ENCODE measurements at places on chromosomes 16 and 17.

DNA sequence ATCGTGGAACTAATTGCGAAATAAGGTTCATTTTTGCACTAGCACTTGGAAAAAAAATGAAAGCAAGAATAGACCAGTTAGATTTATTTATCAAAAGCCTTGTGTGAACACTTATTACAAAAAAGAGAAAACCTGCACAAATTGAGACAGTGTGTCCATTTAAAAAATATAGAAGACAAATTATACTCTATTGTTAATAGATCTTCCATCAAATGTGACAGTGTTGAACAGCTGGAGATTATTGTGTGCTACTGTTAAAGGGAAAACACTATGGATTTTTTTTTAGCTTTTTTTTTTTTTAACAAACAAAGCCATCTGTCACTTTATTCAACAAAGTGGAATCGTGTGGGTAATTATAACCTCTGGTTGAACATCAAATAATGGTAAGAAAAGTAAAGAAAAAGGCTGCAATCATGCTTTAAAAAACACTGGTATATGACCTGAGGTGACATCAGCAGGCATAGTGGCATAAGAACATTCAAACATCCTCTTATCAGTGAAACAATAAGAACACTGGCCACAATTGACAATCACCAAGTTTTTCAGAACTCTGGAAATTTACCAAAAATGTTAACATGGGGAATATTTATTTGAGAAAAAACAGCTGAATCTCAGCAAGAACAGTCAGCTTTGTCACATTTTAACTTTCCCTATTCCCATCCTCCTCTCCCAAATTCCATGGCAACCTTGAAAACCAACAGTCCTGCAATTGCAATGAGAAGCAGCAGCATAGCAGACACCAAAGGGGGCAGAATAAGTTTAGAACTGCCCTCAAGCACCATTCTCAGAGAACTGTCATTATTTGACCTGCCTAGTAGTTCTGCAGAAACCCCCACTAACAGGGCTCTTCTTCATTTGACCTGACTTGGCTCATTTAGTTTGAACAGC is 442.3 kb upstream of the MON1B start:
- no peaks in the 10 kb centered on the region for H3K27me3 ChIP-seq
- no peak overlapping the region for H3K27ac ChIP-seq
- H3K4me1 ChIP-seq, result no peaks in the 10 kb centered on the region

- no peak overlapping the region for H3K27ac ChIP-seq
- H3K27me3 ChIP-seq, result peaks cover 2% of the 10 kb centered on the region
These were observed 43.0 kb upstream of the TANGO6 start for GRCh38 chr16:68800257-68800875.

DNA sequence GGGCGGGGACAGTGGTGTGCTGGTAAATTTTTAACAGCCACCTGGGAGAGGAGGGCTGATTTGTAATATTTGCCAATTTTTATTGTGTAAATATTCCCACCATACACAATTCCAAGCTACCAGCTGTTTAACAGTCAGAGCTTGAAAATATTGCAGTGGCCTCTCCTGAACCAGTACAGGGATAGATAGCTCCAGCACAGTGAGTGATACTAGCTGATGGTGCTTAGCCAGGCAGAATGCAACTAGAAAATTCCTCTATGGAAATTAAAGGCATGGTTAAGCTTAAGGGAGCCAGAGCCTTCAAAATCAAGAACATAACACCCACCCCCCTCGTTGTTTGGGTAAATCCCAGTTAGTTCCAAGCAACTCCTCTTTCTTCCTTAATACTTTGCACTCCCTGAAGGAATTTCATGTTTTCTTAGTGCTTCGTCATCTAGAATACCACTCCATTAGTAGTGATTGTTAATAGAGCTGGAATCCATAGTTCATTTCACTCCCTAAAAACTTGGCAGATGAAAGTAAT is 96.6 kb downstream of the CYB561 start:
- H3K27me3 ChIP-seq, result no peaks in the 10 kb centered on the region
- H3K36me3 ChIP-seq, result peaks cover 2% of the 10 kb centered on the region
- DNase-seq, result no peak
- no peak overlapping the region for H3K27ac ChIP-seq

DNA sequence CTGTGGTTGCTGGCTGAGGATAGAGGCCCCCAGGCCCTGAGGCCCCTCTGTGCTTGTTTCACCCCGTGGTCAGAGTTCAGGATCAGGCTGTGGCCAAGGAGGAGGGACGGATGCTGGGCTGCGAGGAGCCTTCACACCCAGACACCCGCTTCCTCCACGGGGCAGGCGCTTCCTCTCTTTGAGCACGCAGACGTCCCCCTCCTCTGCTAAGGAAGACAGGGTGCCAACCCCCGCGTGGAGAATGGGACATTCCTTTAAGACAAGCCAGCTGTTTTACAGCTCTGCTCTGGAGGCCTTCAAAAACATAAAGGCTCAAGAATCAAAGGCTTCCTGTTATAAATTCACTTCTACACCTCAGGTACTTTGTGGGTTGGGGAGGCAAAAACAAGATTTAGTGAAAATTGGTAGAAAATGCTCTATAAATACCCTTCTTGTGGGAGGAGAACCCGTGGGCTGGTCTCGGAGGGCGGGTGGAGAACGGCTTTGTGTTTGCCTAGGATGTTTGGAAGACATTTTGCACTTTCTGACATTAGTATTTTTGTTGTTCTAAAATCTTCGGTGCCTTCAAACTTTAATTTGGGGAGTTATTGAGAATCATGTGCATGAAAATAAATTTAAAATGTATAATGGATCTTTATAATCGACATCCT is 60.8 kb upstream of the FOXF1 start:
- peaks cover 4% of the 10 kb centered on the region for H3K27me3 ChIP-seq
- H3K36me3 ChIP-seq, result no peaks in the 10 kb centered on the region
- no peak for DNase-seq
- no peak overlapping the region for H3K27ac ChIP-seq
- H3K4me1 ChIP-seq, result peaks cover 7% of the 10 kb centered on the region
- H3K4me3 ChIP-seq, result no peak overlapping the region

DNA sequence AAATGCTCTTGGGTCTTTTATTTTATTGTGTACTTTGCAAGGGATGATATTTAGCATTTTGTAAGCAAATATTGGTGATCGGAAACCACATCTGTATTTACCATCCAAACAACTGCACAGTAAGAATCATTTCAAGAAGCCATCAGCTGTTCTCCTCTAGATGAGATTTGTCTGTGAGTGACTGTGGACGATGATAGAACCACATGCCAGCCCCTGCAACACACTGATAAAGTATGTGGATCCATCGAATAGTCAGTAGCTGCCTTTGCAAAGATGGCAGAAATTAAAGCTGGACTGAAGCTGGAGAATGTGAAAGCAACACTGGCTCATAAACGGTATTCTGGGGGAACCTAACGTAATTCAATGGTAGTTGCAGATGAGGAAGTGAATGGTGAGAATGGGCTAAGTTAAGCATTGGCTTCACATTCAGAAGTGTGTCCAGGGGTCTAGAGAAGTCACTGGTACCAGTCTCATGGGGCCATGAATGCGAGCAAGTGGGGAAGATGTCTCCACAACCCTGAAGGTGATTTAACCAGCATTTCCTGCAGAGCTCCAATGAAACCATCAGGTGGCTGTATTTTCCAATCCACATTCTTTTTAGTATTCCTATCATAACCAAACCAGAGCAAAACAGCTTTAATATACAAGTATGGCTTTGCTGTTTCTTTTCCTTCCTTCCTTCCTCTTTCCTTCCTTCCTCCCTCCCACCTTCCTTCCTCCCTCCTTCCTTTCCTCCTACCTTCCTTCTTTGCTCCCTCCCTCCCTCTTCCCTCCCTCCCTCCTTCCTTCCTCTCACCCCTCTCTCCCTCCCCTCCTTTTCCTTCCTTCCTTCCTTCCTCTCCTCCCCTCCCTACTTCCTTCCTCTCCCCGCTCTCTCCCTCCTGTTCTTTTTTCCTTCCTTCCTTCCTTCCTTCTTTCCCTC is 169.4 kb downstream of the ABCA8 start:
- H3K36me3 ChIP-seq, result no peaks in the 10 kb centered on the region
- H3K4me1 ChIP-seq, result no peaks in the 10 kb centered on the region
- H3K4me3 ChIP-seq, result no peak overlapping the region
- peaks cover 29% of the 10 kb centered on the region for H3K27me3 ChIP-seq

DNA sequence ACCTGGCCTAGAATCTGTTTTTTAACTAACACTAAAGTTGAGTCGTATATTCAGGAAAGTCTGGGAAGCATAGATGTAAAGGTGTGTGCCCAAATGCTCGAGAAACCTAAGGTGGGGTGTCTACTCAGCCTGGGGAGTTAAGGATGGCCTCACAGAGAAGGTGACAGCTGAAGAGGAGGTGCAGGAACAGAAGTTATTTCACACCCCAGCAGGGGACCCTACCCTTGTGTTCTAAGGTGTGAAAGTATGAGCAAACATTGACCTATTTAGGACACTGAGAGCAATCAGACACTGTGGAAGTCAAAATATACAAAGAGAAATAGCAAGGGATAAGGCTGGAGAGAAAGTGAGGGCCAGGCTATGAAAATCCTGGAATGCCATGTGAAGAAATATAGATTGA is 49.0 kb upstream of the DHX40 start:
- H3K36me3 ChIP-seq, result no peaks in the 10 kb centered on the region
- peaks cover 10% of the 10 kb centered on the region for H3K27me3 ChIP-seq
- H3K4me1 ChIP-seq, result peaks cover 2% of the 10 kb centered on the region
- H3K27ac ChIP-seq, result no peak overlapping the region

DNA sequence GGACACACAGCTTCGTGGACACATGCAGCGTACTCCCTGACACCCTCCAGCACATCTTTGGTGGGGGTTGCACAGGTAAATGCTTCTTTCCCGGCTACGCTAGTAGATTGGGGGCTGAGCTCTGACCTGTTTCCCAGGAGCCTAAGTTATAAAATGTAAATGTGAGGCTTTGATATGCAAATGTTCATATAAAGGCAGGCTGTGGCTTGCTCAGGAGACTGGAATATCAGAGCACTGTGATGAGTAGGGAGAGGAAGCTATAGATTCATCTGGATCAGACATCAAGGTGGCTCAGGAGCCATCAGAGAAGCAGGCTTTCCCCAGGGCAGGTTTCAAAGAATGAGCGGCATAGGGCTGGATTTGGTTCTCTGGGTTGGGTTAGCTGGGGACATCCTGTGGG is 3.4 kb upstream of the ETV4 start:
- no peak for DNase-seq
- H3K27ac ChIP-seq, result no peak overlapping the region
- H3K4me3 ChIP-seq, result no peak overlapping the region
- peaks cover 19% of the 10 kb centered on the region for H3K4me1 ChIP-seq
- peaks cover 58% of the 10 kb centered on the region for H3K27me3 ChIP-seq

DNA sequence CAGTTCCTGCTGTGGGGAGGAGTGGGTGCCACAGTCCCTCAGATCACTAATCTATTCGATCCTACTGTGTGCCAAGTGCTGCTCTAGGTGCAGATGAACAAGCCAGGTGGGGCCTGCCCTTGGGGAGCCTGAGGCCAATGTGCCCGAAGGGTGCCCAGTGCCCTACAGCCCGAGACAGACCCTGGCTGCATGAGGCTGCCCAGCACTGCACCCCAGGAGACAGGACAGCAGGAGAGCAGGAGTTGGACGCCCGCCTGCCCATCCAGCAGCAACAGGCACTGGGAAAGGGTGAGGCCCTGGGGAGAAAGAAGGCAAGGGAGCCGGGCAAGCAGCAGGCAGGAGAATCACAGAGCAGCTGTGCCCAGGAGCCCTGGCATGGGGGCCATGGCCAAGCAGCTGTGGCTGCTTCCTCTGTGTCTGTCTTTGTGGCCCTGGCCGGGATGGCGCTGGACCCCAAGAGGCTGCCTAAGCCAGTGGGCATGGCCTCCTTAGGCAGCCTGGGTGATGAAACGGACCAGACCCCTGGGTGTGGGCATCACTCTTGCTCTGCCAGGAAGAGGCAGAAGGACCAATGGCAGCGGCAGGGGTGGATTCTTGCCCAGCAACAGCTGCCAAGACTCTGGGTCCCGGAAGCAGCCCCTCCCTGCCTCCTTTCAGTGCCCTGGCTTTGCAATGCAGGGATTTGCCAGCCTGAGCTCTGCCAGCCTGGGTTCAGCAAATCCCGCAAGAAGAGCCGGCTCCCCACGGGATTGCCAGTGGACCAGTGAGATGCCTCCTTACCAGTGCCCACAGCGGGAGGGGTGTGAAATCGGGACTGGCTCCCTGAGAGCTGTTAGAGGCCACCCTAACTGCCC is 179.6 kb upstream of the TNRC6C start:
- H3K27ac ChIP-seq, result no peak overlapping the region
- H3K4me1 ChIP-seq, result peaks cover 11% of the 10 kb centered on the region
- no peak overlapping the region for H3K4me3 ChIP-seq
- no peaks in the 10 kb centered on the region for H3K36me3 ChIP-seq
- no peak for DNase-seq
- H3K27me3 ChIP-seq, result no peaks in the 10 kb centered on the region

GRCh38 chr17:30831663-30832437 is at the start of gene ATAD5:
Gene ATAD5 (plus strand): TSS chr17:30831966. CDS start chr17:30832348, 382 bp downstream.
- DNase-seq, result peak; percentile 92
- H3K36me3 ChIP-seq, result peaks cover 18% of the 10 kb centered on the region

GRCh38 chr17:67992548-67993152 is 3.6 kb downstream of the C17orf58 start:
- peaks cover 21% of the 10 kb centered on the region for H3K27me3 ChIP-seq
- peak; percentile 18 for DNase-seq
- peak overlapping the region; percentile 91 for H3K27ac ChIP-seq
- peaks cover 5% of the 10 kb centered on the region for H3K36me3 ChIP-seq
- H3K4me3 ChIP-seq, result peak overlapping the region; percentile 93
- peaks cover 43% of the 10 kb centered on the region for H3K4me1 ChIP-seq

GRCh38 chr17:28521311-28522085 is 15.3 kb downstream of the FOXN1 start:
- peaks cover 2% of the 10 kb centered on the region for H3K27me3 ChIP-seq
- no peak overlapping the region for H3K27ac ChIP-seq
- H3K4me1 ChIP-seq, result no peaks in the 10 kb centered on the region
- no peaks in the 10 kb centered on the region for H3K36me3 ChIP-seq
- DNase-seq, result no peak
- no peak overlapping the region for H3K4me3 ChIP-seq

DNA sequence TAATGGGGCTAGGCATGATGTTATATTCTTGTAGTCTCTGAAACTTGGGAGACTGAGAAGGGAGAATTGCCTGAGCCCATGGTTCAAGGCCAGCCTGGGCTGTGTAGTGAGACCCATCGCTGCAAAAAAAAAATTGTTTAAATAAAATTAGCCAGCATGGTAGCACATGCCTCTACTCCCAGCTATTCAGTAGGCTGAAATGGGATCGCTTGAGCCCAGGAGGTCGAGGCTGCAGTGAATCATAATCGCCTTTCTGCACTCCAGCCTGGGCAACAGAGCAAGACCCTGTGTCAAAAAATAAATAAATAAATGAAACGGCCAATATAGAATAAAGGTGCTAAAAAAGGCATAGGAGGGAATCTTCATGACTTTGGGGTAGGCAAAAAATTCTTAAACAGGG is 13.9 kb upstream of the SLX4 start:
- peaks cover 37% of the 10 kb centered on the region for H3K4me1 ChIP-seq
- no peak for DNase-seq
- H3K27ac ChIP-seq, result no peak overlapping the region
- no peaks in the 10 kb centered on the region for H3K36me3 ChIP-seq
- H3K27me3 ChIP-seq, result no peaks in the 10 kb centered on the region

DNA sequence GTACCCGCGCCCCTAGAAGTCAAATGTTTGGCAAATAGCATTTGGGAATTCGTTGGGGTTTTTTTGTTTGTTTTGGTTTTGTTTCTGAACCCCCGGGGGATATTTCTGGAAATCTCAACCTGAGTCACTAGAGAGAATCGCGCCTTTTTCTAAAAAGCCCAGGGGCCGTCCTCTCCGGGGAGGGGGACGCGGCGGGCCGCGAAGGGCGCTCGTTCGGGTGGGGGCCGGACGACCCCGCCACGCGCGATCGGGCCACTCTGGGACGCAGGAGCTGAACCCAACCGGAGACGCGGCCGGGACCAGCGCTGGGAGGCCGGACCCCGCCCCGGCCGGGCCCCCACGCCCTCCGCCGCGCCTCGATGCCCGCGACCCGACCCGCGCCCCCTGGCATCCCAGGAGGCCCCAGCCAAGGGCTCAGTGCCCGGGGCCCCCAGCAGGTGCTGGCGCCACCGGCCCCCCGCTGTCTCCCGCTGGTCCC is 302 bp downstream of the LITAF start:
- no peaks in the 10 kb centered on the region for H3K27me3 ChIP-seq
- H3K27ac ChIP-seq, result peak overlapping the region; percentile 85
- peak overlapping the region; percentile 95 for H3K4me3 ChIP-seq
- H3K36me3 ChIP-seq, result peaks cover 8% of the 10 kb centered on the region
- DNase-seq, result peak; percentile 53
